ENCODE measurements at places on chromosomes 13 and 19.

DNA sequence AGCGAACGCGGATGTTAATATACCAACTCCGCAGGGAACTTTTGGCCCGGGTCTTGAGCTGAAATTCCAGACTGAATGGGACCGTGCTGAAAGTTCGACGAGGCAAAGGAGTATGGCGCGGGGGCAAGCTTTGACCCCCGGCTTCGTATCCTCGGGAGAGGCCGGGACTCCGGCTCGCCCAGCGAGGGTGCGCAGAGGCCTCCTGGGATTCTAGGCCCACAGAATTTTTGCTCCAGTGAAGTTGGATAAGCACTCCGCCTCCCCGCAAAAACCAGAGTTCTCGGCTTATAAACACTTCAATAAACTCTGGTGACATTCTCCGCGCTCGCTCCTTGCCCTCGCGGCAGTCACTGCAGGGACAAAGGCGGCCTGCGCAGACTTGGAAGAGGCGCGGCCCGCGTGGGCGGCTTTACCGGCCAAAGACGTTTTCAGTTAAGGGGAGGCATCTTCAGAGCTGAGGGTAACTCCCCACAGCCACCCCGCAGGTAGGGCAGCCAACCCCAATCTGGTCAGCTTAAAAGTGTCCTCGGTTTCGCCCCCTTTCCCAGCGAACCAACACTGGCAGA, 112.6 kb downstream of the KCNRG start:
- no peak for DNase-seq

- no peak for DNase-seq
Observed at GRCh38 chr19:47253467-47253881, 2.9 kb upstream of the CCDC9 start.

DNA sequence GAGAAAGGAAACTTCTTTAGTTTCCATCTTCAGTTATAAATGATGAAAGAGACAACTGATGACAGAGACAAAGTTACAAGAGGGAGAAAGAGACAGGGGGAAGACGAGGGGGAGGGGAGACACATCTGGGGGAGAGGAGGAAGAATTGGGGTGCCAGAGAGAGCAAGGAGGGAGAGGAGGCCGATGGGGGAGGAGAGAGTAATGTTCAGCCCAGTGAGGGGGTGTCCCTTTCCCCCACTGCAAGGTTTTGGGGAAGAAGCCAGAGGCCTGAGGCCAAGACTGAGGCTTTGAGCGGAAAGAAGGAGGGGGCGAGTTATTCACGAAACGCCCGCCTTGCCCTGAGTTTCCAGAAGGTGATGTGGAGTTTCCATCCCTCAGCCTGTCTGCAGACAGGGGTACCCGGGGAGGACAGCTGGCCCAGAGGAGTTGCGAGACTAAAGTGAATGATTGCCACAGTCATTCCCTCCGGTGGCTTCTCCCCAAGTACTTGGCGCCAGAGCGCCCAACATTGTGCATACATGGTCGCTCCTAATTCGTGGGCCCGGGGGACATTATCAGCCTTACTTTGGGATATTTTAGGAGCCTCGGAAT, 558 bp upstream of the PPAN start:
- DNase-seq, result peak; percentile 84

DNA sequence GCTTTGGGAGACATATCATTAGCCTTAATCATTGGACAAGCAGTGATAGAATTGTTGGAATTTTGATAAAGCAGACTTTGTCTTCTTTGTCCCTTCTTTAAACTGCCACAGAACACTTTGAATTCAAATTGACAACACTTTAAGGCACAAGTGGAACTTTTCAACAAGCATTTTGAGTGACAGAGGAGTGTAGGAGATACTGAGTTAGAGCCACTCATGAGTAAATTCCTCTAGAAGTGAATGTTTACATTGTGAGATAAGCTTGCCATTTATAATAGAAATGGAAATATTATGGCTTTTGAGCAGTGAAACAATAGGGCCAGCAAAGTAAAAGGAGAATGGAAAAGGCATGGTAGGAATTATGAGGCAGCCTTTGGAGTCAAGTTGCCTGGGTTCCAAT, 515.8 kb downstream of the SLITRK6 start:
- no peak for DNase-seq

DNA sequence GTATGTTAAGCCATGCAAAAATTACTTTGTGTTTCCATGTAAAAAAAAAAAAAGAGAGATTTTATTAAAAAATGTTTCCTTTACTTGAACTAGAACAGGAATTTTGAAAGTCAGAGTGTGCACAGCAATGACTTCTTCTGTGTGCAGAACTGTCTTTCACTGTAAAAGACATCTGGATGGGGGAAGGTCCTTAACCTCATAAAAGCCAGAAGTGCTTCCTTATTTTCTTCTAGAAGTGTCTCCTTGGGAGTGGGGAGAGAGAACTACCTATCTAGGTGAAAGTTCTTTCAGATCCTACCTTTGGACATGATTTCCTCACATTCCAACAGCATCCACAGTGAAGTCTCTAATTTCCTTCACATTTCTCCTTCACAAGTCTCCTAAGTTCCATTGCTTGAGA, 360.3 kb downstream of the FGF14 start:
- no peak for DNase-seq

GRCh38 chr13:21884299-21884909, 213.5 kb downstream of the FGF9 start:
- DNase-seq, result no peak

DNA sequence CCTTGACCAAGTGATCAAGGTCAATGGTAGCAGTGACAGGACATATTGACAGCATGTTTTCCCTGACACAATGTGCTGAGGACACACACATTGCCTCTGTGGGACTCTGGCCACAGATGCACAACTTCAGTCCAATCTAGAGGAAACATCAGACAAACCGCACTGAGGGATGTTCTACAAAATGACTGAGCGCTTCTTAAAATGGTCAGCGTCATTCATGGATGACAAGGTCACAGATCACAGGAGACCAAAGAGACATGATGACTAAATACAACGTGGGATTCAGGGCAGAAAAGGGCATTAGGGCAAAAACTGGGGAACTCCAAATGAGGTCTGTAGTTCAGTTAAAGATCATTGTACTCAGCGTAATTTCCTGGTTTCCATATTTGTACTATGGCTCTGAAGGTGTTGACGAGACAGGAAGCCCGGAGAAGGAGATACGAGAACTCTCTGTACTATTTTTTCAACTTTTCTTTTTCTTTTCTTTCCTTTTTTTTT, 20.6 kb downstream of the PBX4 start:
- peak; percentile 62 for DNase-seq

DNA sequence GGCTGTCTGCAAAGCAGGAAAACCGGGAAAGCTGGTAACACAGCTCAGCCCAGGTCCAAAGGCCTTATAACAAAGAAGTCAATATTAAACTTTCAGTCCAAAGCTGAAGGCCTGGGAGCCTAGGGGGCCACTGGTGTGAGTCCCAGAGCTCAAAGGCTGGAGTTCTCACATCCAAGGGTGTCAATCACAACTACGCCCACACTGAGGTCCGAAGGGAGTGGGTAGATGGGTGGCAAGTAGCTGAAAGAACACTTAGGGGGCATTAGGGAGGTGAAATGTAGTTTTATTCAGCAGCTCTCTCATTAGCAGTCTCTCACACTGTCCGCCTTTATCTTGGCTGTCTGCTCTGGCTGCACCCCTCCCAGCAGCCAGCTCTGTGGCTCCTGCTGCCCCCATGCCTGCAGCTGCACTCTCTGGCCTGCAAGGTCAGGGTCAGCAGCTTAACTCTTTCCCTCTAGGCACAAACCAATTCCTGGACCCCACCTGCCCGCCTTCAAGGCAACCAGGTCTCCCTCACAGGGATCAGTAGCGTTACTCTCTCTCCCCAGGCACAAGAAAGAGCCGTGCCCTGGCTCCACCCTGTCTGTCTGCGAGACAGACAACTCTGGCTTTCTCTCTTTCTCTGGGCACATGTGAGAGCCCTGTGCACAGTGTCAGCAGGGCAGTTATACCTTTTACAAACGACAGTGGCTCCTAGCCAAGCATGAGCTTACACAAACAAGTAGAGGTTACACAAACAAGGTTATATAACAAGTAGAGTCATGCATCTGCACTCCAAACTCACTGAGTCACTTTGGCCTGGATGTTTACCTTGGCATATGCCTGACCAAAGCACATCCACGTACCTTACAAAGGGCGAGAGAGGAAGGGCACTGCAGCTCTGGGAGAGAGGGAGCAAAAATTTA, 249.4 kb upstream of the PCDH20 start:
- no peak for DNase-seq

GRCh38 chr19:57812226-57812625, 2.5 kb downstream of the ZNF552 start:
- DNase-seq, result no peak

DNA sequence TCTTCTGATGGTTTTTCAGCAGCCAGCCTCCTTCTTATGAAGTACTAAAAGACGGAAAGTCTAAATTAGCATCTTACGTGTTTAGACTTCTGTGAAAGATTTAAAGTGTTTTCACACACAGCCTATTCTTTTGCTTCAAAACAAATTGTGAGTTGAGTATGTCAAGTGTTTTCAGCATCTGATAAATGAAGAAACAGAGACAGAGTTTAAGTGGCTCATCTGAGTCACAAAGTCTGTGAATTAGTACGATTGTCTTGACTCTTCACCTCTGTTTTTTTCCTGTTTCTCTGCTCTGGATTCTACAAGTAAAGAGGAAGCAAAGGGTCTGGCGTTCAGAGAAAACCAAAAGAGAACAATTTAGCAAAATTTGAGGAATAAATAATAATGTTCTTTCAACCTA, 116.4 kb downstream of the FRY start:
- DNase-seq, result no peak

GRCh38 chr19:11089254-11090013, at the start of gene LDLR:
Gene LDLR, plus strand, starts transcription at chr19:11089463. Its CDS starts 86 bp downstream, at chr19:11089549.
- peak; percentile 58 for DNase-seq

- DNase-seq, result no peak
Observed at GRCh38 chr13:80989241-80989640, 648.3 kb upstream of the SPRY2 start.

DNA sequence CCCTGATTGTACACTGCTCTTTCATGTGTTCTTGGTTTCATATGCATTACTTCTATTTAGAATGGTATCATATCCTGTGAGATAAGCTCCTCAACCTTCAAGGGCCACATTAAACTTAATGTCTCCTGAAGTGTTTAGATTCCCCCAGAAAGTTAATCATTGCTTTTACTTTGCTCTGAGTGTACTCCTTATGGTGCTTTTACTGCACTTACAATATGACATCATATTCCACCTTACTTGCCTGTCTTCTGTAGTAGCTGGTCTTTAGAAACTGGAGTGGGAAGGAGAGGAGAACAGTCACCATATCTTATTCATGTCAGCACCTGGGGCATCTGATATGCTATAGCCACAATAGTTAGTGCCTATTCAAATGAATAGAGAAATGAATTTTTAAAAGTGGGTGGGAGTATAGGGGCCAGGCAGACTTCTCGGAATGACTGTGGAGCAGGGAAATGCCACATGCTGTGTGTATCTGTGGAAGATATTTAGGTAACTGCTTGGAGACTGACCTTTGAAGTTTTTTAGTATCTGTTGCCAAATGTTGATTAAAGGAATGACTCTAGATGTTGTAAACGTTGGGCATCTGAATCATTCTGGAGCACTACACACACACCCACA, 40.2 kb downstream of the SLAIN1 start:
- DNase-seq, result no peak

DNA sequence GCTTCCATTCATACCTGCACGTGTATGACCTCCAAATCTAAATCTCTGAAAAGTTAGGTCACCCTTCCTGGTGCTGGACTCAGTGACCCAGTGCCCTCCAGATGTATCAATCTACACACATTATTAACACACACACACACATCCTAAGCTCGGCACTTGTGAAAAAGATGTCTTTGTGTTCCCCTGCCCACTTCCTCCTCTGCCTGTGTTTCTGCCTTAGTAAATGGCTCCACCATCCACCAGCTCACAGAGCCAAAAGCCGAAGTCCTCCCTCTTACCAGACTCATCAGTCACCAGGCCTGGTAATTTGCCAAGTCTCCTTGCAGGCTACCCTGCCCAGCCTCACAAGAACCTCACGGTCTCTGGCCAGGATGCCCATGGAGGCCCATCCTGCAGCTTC, 131.5 kb downstream of the SHISA2 start:
- no peak for DNase-seq
